Ureter (tissue), 1 donor: ENCODE measurements at places on chromosomes 3 and 15.

DNA sequence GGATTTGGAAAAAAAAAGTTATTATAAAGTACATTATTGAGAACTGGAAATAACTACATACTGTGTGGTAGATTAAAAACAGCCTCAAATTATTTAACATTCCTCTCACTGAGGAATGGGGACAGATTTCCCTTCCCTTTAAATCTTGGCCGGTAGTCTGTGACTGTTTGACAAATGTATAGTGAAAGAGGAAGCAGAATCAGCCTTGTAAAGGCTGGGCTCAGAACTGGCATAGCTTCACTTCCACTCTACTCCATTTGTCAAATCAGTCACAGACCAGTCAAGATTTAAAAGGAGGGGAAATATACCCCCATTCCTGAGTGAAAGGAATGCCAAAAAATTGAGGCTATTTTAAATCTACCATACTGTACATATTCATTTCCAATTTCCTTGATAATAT, 18.2 kb upstream of the B4GALT4 start:
- DNase-seq = no peak

DNA sequence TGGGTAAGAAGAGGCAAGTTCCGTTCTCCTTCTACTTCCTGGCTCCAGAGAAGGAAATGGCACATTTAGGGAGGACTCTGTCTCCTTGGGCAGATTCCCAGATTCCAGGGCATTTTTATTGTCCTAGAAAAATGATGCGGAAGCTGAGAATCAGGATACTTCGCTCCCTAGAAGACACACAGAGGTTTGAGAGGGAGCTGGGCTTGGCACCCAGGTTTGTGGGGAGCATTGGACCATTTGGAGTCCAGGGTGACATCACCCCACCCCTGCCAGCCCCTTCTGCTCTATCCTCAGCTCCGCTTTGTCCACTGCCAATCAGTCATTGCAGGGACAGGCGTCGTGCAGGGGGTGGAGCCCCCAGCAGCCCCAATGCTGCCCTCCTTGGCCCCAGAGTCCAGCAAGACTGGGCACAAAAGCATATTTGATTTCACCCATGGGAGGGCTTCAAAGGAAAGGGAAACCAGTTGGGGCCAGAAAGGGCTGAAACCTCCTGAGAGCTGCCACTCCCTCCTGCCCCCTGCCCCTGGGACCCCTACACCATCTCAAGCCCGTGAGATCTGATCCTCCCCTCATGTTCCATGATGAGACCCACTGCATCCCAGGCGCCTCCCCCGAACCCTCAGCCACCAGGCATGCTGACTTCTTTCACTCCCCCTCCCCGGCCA, 129.8 kb upstream of the MEF2A start:
- DNase-seq = peak; percentile 41

DNA sequence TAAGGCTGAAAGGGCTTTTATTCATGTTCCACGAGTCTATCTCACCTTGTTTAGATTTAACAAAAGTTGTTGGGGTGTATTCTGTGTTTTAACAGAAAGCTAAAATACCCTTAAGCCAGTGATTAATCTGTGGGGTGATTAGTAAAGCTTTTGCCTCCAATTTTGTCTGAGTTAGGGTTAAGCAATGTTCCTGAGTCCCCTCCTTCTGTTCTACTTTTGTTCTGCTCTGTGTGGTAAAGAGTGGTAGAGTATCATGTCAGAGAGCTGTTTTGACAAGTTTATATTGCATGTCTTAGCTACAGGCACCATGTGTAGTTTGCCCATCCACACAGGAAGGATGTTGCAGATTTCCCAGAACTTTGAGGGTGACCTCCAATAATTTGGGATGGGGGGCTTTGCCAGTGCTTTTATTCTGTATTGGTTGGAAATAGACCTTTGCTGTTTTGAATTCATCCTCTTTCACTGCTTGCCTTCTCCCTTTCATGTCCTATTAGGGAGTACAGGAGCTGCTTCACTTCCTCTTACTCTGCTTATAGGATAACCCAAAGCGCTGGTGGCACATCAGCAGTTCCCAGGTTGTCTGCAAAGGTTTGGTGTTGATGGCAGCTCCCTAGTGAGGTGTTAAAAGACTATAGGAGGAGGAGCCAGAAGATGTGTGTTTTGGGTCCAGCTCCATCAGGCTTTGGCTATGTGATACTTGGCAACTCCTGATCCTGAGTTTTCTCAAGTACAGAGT, 7.4 kb downstream of the PDE8A start:
- DNase-seq = no peak

- DNase-seq = no peak
These were observed 63.3 kb downstream of the RBM6 start for GRCh38 chr3:50003216-50003615.

DNA sequence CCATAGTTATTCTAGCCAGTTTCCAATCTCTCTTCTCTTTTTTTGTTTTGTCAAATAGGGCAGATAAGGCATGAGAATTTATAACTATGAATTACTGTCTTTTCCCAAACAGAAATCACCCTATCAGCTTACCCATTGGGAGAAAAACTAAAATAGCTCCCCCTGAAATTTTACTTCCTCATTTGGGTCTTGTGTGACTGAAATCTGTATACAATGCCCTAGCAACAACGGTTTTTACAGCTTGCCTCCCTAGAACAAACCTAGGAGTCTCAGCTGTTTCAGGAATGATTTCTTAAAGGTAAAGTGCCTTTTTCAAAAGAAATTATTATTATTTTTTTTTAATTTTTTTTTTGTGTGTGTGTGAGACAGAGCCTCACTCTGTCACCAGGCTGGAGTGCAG, 56.8 kb downstream of the CD86 start:
- DNase-seq = no peak

GRCh38 chr15:95946241-95946640, 384.3 kb upstream of the NR2F2 start:
- no peak for DNase-seq

DNA sequence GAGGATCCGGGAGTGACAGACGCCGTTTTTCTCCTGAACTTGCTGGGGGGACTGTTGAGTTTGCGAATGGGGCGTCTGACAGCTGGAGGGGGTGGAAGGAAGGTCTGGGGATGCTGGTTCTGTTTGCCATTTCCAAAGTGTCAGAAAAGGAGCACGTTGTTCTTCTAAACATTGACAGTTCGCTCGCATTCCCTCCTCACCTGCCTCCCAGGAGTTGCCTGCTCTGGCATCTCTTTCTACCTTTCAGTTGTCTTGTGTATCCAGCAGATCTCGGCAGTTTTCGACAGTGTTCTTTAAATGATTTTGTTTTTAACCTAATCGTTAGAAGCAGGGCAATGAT, 829 bp downstream of the SELENOT start:
- DNase-seq = no peak

DNA sequence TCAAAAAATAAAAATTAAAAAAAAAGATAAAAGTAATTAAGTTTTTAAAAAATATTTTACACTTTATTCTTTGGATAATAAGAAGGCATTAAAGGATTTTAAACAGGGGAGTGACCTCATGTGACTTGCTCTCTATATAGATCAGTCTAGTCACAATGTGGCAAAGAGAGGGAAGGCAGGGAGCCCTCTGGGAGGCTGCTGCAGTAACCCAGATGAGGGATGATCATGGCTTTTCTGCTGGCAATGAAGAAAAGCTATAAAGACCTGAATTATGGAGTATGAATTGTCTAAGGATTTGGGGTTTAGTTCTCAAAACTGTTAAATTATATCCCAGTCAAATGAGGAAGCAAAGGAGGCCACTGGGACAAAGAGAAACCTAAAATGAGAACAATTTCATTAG, 58.1 kb downstream of the SUMF1 start:
- no peak for DNase-seq

- DNase-seq = no peak
These were observed 50.7 kb downstream of the SCN5A start for GRCh38 chr3:38598791-38599190.

- no peak for DNase-seq
These were observed 17.4 kb upstream of the SECISBP2L start for GRCh38 chr15:49063402-49064280.

- DNase-seq = no peak
These were observed 175.7 kb downstream of the TMEM108 start for GRCh38 chr3:133213937-133214336.

GRCh38 chr3:141945726-141946485, 69.5 kb downstream of the ATP1B3 start:
- peak; percentile 28 for DNase-seq

DNA sequence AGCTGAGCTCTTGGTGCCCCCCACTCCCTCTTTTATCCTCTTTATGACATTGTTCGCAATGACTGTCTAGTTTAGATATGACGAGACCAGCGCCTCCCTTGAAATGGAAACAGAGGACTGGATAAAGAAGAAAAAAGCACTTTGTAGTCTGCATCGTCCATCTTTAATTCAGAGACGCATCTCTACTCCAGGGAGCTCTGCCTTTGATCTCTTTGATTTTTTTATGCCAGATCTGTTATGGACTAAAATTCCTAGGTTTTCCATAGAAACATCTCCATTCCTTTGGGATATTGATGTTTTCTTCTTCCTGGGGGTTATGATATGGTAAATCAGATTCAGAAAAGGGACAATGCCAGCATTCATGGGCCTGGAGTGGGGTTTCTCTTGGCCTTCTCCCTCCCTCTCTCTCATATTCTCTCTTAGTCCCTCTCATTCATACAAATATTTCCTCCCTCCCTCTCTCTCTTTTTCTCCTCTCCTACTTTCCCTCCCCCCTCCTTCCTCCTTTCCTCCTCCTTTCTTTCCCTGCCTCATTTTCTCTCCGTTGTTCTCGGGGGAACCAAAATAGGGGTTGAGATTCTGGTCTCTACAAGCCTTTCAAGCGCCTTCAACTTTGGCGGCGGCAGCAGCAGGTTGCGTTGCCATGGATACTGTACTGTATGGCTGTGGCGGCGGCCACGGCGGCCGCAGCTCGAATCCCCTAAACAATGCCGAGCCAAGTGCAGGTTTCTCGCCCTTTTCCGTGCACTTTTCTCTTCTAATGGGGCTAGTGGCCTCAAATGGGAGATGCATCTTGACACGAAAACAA, 45.5 kb downstream of the ZIC4 start:
- no peak for DNase-seq

- DNase-seq = no peak
These were observed 669.0 kb downstream of the FHIT start for GRCh38 chr3:60582288-60582687.

DNA sequence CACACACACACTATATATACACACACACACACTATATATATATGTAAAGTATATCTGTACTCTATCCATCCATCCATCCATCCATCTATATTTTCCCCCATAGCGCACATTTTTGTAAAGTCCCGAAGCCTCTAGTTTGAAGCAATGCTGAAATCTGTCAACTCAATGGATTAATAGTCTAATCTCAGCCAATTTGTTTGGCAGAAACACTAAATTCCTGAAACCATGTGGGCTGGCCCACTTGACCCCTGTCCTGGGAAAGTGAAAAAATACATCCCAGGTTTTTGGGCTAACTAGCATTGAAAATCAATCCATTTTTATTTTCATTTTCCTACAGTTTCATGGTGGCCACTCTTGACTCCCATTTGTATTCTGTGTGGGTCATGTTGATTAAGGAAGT, 166.7 kb downstream of the SLCO3A1 start:
- DNase-seq = no peak

DNA sequence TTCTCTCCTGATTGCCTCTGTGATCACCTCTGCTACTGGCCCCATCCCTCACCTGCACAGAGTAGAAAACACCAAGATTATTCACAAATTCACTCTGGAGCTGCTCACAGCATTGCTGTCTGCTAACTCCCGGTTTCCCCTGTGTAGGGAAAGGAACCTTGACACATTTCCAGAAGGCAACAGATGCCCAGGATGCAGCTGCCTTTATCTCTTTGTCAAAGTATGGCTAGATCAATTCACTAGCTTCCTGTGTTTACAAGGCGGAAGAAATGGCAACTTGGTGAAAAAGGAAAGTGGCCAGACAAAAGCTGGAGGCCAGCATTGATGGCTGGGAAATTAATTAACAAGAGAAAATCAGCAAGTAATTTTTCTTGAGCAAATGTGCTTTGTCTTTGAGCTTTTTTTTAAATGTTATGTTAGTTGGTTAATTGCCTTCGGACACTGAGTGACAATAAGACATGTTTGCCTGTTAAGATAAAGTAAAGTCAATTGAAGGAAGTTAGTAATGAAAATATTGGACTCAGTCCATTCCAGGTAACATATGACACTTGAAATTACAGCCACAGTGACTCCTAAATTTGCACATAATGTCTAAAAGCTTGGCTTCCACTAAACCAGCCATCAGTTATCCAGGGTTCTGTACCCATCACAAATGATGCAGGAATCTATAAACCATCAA, 394.6 kb upstream of the IL12A start:
- DNase-seq = no peak

- no peak for DNase-seq
These were observed 294.5 kb upstream of the CDIN1 start for GRCh38 chr15:36284911-36285310.

GRCh38 chr15:65993762-65994161, 124.5 kb downstream of the RAB11A start:
- no peak for DNase-seq

DNA sequence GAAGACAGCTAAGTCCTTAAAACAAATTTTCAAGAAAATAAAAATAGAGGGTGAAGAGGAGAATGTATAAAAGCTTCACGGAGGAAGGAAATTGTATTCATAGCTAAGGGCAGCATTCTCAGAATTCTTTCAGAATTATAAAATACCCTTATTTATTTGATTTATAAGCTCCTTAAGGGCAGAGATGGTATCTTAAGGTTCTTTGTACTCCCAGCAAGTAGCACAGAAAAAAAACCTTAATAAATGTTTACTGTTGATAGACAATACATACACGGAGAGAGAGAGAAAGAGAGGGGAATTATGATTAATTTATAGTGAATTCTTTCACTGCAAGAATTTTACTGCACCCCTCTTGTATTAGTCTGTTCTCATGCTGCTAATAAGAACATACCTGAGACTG, 375.6 kb upstream of the CCDC54 start:
- DNase-seq = no peak

GRCh38 chr15:95839367-95839782, 491.1 kb upstream of the NR2F2 start:
- DNase-seq = no peak

- no peak for DNase-seq
These were observed 25.4 kb upstream of the SLC41A3 start for GRCh38 chr3:126109146-126109879.

- no peak for DNase-seq
These were observed 329.2 kb downstream of the ARRDC4 start for GRCh38 chr15:98289747-98290146.

- no peak for DNase-seq
These were observed 1.4 kb downstream of the VEPH1 start for GRCh38 chr3:157501863-157502262.

GRCh38 chr15:99485153-99485961, 80.4 kb upstream of the MEF2A start:
- no peak for DNase-seq

GRCh38 chr3:179503640-179504039, 52.4 kb upstream of the GNB4 start:
- no peak for DNase-seq
